ENCODE measurements at places on chromosomes 5 and 9.

- no peak for DNase-seq
Measured at GRCh38 chr5:20105915-20106314, 117.9 kb upstream of the CDH18 start.

GRCh38 chr5:157354800-157355199, 88.9 kb downstream of the CYFIP2 start:
- no peak for DNase-seq

DNA sequence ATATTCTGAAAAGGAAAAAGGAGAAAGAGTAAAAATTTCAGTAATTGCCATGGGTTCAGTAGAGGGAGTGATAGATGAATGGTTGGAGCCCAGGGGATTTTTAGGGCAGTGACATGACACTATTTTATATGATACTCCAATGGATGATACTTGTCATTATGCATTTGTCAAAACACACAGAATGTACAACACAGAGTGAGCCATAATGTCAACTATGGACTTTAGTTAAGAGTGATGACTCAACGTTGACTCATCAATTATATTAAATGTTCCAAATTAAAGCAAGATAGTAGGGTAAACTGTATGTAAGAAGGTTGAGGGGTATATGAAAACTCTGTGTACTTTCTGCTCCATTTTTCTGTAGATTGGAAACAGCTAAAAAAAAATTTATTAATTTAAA, 586.4 kb downstream of the TAF11L14 start:
- no peak for DNase-seq

DNA sequence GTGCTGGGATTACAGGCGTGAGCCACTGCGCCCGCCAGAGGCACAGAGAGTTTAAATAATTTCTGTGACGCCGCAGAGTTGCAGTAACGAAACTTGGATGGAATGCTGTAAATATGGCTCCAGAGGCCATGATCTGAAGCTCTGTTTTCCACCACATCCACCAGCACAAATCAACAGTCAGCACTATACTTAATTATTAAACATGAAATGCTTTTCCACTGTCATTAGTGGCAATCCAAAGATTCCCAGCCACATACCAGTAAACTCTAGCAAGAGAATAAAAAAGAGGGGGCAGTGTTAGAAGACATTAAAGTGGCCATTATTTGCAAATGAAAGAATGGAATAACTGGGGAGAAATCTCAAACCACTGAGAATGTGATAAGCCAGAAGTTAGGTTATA, 242.5 kb downstream of the DIRAS2 start:
- DNase-seq, result no peak

DNA sequence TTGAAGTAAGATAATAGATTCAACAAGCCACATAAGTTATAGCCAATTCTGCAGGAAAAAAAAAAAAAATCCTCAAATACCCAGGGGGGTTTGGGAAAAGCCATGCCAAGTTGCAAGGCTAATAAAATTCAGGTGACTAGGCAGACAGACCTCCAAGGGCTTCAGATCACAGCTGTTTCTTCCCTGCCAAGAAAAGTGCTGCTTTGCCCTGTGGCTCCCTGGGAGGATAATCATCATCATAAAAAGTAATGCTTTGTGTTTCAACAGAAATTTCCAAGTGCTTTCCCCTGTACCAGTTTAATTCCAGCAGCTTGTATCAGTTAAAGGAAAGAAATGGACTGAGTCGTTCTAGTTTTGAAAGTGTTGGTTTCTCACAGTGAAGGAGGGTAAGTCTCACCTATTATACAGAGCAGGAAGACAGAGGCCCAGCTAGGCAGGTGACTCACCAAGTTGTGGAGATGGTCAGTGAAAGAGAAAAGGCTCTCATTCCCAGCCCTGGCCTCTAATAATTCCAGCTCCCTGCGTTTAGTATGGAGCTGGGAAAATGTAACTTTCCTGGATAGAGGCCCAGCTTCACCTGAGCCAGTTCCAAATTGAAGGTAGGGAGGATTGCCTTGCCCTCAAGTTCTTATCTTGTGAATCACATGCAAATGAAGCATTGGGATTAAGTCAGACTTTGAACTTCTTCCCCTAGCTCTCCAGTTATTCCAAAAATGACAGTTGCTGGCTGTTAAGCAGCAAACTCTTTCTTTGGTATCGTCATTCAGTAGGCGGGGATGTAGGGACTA, 263.4 kb downstream of the GRIA1 start:
- no peak for DNase-seq
